ENCODE measurements at places on chromosomes 7 and 10.

- peak; percentile 85 for DNase-seq
These were observed 194.3 kb downstream of the ZMYND11 start for GRCh38 chr10:329361-330099.

DNA sequence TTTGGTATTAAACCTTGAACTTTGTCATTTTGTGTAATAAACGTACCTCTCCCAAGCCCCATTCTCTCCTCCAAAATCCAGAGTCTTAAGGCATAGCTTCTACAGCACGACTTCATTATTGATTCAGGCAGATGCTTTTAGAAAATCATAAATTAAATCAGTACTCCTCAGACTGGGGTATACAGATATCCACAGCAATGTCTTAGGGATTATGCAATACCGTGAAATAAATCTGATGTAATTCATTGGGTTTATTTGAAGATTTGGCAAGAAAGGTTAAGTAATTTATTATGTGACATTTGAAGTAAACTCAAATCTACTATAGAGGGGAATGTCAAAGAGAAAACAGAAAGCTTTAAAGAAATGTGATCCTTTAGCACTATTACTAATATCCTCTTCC is 246.1 kb upstream of the PLXDC2 start:
- no peak for DNase-seq

GRCh38 chr10:119634219-119634544 is 17.0 kb upstream of the BAG3 start:
- DNase-seq, result peak; percentile 38

- no peak for DNase-seq
These were observed 293.4 kb upstream of the DKK1 start for GRCh38 chr10:52020702-52021101.

- no peak for DNase-seq
These were observed 157.3 kb upstream of the PPP2R2D start for GRCh38 chr10:131743190-131744151.

DNA sequence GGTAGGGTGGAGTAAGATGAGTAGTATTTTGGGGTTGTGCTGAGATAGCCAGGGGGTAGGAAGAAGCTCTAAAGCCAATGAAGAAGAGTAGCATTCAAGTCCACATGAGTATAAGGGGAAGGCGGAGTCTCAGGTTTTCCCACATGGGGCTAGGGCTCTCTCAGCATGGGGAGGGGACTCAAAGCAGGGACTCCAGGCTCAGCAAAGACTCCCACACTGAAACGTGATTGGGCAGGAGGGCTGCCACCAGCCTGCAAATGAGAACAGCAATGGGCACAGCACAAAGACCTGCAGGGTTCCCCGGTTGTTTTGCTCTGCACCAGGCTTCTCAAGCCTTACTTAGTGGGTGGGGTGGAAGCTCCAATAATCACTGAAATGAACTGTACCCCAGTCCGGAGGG is 1.5 kb upstream of the NRAP start:
- DNase-seq, result no peak

- no peak for DNase-seq
These were observed 73.2 kb downstream of the SFMBT2 start for GRCh38 chr10:7337431-7338171.

GRCh38 chr7:12610899-12611298 is 40.4 kb downstream of the SCIN start:
- no peak for DNase-seq

GRCh38 chr7:120691915-120692314 is 166.0 kb downstream of the TSPAN12 start:
- no peak for DNase-seq

GRCh38 chr7:149729983-149730801 is 43.2 kb downstream of the ZNF467 start:
- DNase-seq, result no peak

- peak; percentile 92 for DNase-seq
These were observed 22.6 kb downstream of the EPDR1 start for GRCh38 chr7:37942934-37943610.

DNA sequence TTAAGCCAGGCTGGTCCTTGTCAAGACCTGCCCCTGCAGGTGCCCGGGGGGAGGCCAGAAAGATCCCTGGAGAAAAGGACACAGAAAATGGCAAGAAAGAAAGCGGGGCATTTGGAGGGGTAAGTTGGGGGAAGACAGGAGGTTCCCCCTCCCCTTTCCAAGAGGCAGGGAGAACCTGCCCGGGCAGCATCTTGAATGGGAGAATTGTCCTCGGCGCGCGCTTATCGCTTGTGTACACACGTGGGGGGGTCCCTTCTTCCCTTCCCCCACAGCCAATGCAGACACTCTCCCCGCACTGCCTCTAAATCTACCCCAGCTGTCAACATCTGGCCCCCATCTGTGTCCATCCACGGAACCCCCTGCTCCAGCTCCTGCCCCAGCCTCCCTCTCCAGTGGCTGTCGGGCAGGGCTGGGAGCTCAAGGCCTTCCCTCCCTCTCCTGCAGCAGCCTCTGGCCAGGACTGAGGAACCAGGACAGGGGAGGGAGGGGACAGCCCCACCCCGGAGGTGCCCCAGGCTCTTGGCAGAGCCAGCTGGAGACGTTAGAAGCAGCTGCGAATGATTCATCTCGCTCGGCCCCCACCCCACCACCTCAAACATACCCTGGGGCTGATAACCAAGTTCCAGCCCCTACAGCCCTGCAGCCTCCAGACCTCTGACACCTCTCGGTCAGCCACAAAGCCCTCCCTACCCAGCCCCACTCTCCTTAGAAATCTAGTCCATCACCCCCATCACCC is 25.3 kb downstream of the EPHB4 start:
- peak; percentile 87 for DNase-seq

GRCh38 chr7:147207988-147208387 is 1091.4 kb downstream of the CNTNAP2 start:
- DNase-seq, result no peak

GRCh38 chr10:53664282-53665019 is 891.9 kb upstream of the MBL2 start:
- DNase-seq, result no peak

- no peak for DNase-seq
These were observed 97.0 kb downstream of the HGF start for GRCh38 chr7:81672872-81673271.

DNA sequence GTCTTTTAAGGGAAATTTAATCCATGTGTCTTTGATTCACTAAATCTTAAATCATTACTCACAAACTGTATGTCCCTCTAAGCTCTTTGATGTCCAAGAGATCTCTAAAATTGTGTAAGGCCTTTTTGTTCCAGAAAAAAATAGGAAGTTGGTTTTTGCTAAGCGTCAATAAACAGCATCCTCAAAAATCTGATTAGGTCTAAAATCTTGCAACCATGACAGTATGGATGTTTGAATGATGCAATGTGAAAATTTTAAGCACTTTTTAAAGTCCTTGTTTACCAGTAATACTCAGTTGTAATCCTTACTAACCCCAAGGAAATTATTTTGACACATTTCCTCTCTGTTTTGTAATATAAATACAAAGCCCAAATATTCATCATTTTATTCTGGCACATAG is 6.8 kb downstream of the MET start:
- DNase-seq, result no peak

GRCh38 chr7:121113288-121113687 is 124.8 kb downstream of the CPED1 start:
- no peak for DNase-seq

GRCh38 chr7:55641811-55642210 is 69.5 kb upstream of the VOPP1 start:
- DNase-seq, result no peak

DNA sequence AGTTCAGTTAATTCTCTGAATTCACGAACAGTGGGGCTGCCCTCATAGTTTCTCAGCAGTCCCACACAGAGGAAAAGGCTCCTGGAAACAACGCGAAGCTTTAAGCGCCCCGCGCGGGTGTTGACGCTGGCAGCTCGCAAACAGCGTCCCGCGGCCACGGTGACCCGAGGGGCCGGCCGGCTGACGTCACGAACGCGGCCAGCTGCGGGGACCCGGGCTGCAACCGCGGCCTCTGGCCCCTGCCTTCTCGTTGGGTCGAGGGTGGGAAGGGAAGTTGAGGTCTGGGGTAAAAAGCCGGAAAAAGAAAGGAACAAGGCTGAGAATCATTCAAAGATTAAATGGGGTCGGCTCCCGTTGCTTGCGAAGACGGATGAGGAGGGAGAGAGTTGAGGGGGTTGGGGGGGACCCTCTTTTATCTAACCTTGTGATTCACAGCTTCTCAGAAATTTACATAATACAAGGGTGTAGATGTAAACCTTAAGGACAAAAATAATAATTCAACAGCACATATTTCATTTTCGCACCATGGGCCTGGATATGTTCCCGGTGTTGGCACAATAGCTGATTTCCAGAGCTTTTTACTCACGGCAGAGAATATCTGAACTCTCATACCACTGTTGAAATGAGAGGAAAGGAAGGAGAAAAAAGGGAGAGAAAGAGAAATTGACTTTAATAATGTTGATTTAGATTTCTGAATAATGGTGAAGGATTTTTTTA is 7.3 kb upstream of the FEZF1 start:
- no peak for DNase-seq

DNA sequence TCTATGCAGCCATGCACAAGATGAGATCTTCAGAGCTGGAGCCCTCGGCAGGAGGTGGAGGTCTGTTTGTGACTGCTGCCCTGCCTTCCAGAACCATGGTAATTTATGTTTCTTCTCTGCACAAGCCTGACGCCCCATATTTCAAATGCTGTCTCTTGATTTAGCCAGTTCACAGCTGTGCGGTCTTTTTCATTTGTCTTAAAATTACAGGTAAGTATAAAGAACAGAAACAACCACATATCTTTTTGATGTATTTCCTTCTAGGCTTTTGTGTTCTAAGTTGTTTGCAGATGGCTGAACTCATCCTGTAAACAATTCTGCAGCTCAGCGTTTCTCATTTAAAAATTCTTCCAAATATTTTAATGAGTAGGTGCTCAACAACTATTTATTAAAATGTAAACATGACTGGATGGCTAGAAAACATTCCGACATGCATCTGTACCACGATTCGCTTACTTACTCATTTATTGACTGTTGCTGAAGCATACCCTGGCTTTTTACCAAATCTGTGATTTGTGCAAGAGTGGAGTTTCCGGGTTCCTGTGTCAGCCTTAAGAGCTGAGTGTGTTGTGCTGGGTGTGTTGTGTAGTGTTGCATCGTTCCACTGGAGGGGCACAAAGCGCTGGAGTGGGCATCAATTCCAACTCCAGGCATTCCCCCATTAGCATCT is 58.9 kb downstream of the PIP4K2A start:
- DNase-seq, result no peak

DNA sequence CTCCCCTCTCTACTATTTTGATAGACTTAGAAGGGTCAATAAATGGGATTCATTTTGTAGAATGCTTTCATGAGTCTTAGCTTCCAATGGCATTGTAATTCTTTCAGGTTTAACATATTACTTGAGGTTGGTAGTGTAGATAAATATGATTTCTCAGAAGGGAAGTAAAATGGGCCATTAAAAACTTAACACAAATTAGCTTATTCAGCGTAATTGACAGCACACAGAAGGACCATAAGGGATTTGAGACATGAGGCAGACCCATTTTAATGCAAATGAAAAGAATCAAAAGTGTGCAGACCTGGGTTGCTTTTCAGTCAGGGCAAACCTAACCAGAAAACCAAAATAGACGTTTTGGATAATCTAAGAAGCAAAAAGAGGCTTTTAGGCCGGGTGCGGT is 156.6 kb upstream of the CNTNAP2 start:
- DNase-seq, result no peak

- no peak for DNase-seq
These were observed 2.3 kb downstream of the METTL27 start for GRCh38 chr7:73839743-73840714.

DNA sequence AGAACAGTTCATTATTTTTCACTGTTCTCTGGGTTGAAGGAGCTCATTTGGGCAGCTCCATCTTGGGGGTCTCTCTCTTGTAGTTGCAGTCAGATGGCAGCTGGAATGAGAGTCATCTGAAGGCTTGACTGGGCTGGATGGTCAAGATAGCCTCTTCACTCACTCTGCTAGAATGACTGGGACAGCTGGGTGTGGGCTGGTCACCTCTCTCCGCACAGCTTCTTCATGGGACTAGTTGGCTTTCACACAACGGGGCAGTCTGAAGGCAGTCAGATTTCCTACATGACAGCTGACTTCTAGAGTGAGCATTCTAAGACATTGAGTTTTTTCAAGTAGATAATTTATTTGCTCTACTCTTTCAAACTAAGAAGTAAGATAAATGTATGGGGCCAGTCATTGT is 13.1 kb downstream of the PLEKHA1 start:
- DNase-seq, result no peak

DNA sequence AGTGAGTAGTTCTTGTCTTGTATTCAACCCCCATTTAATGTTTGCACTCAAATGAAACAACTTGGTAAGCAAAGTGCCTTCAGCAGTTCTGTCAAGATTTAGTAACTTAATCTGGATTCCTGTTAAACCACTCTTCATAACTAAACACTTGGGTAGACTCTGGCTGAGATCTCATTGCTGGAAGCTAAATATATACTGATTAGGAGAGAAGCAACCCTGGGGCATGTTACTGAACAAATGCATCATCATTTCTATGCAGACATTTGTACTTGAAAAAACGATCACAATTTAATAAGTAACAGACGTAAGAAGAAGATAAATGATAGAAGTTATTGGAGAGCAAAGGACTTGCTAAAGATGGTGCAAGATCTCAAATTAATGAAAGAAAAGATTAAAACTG is 308.4 kb upstream of the POM121L12 start:
- no peak for DNase-seq

- DNase-seq, result no peak
These were observed 250.2 kb downstream of the DPP6 start for GRCh38 chr7:154302380-154302779.

GRCh38 chr10:34102237-34102673 is 712.8 kb downstream of the PARD3 start:
- peak; percentile 73 for DNase-seq

DNA sequence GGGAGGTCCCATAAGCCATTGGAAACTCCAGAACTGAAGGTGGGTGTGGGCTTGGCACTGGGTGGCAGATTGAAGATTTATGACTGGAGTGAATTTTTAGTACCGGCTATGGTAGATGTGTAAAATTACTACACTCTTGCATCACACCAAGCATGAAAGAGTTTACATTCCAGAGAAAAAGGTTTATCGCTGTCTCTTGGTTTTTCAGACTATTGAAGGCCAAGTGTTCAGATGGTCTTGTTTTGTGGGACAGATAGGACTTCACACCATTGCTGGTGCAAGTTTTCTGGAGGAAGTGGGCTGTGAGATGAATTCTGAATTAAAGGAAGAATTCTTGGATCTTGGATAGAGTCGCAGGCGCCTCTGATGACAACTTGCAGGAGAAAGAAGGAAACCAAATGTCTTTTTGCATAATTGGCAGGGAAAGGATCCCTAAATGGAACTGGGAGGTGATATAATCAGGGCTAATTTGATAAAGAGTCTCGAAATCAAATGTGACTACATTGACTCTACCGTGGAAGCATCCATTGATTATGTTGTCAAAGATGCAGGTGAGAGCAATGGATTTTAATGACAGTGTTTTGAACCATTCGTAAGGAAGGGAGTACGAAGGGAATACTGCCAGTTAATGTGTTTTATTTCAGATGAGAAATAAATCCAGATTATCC is 14.2 kb upstream of the NMT2 start:
- DNase-seq, result no peak

- DNase-seq, result no peak
These were observed 49.5 kb upstream of the PPP2R2D start for GRCh38 chr10:131851346-131851745.

- no peak for DNase-seq
These were observed 8.8 kb downstream of the ZNF92 start for GRCh38 chr7:65382452-65382851.
